AG04450 (cell line): ENCODE measurements at places on chromosomes 13 and 19. TPM values are rescaled to one million over a fixed set of nuclear protein-coding genes. Genes with fewer than 3 reads are reported as not detected.

GRCh38 chr19:55284405-55285058 lies 735 bp downstream of the BRSK1 start:
- DNase-seq = no peak

Gene CGB1
- not detected in 2 replicates for polyA plus RNA-seq

Gene C2CD4C
- polyA plus RNA-seq = 0.05 TPM in 1 of 2 replicates, not detected in the other

GRCh38 chr13:29530901-29531300 lies 64.6 kb downstream of the SLC7A1 start:
- DNase-seq = no peak

DNA sequence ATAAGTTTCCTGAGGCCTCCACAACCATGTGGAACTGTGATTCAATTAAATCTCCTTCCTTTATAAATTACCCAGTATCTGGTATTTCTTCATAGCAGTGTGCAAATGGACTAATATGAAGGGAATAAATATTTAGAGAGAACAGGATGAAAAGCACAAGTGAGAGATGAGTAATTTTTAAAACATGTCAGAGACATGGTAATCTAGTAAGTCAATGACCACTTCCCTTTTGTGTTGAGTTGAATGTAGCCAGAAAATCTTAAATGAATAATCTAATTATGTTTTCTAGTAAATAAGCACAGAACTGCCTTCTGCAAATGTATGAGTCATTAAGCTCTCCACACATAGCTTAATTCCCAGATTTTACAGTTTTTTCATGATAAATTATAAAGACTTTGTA lies 524.1 kb upstream of the SLITRK5 start:
- DNase-seq = no peak

Gene ERICH6B
- polyA plus RNA-seq = not detected in 2 replicates

DNA sequence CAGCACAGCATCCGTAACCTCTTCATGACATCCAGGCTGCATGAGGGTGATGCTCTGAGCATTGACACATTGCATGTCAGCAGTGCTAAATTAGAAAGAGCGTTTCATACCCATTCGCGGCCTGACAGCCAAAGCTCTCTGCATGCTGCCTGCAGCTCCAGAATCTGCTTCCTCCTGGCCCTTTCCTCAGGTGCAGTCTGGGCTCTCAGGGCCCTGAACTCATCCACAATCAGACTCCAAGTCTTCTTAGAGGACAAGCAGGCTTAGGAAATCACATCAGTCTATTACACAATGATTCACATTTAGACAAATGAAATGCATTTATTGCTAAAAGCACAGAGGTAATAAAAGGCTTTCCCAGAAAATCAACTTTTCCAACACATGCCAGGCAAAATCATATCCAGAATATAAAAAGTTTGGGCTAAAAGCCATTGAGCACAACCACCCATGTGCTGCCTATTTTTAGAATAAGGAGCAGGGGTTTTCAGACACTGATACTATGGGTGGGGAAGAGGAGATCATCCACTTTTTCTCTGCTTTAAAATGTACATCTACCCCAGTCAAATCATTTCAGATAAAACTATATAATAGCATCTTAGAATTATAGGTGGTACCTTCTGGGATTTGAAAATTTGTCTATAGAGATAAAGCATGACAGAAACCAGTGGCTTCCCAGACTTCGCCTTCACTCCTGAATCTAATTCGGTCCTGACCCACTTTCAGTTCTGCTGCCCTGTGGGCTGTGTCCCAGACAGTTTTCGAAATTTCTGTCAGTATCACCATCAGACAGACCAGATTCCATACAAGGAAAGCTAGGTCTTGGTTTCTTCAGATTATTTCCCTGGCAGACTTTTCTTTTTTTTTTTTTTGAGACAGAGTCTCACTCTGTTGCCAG lies 109.3 kb downstream of the COL4A2 start:
- no peak for DNase-seq

Gene ACTMAP
- 2.9 and 4.5 TPM in 2 replicates for polyA plus RNA-seq

GRCh38 chr13:39822437-39822836 lies 167.0 kb downstream of the COG6 start:
- DNase-seq = no peak

DNA sequence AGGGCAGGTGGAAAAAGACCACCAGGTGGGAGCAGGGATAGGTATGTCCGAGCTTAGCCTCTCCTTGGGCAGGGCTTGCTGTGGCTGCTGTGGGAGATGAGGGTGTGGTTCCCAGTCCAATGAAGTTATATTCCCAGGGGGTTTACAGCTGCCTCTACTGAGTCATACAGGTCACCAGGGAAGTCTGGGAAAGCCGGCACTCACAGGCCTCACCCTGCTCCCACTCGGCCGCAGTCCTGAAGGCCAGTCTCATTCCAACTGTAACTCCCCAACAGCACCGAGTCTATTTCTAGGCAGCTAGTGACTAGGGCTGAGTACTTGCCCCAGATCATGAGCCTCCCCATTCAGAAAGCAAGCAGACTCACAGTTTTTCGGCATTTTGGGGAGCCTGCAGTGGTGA lies 77.1 kb downstream of the FNDC3A start:
- no peak for DNase-seq

Gene F10
- 17.7 and 21.5 TPM in 2 replicates for polyA plus RNA-seq

GRCh38 chr19:44367024-44367423 lies 10.5 kb upstream of the ZNF112 start:
- no peak for DNase-seq

DNA sequence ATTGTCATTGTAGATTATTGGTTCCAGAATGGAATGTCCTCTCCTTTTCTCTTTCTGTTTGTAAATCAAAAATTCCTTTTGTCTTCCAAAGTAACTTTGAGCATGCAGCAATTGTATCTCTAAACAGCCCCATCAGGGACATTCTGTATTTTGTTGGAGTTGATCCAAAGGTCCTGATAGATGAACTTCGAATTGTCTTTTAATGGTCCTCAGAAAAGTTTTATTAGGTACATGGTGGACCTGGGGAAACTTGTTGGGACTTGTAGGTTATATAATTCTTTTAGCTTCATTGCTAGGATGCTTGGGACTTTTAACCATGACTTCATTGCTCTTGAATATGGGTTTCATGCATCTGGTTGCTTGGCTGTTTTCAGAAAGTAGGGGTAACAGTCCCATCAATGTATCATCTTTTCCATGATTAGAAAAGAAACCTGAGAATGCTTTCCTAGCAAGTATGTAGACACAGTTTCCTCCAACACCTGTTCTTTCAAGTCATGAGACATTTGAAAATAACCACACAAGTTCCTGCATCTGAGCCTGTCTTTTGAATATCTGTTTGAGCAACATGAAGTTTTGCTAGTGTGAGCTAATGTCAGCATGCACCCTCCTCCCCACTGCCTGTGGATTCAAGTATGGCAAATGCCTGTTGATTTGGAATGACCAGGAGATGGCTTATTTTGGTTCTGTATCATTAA lies 413.1 kb downstream of the KCNRG start:
- no peak for DNase-seq

DNA sequence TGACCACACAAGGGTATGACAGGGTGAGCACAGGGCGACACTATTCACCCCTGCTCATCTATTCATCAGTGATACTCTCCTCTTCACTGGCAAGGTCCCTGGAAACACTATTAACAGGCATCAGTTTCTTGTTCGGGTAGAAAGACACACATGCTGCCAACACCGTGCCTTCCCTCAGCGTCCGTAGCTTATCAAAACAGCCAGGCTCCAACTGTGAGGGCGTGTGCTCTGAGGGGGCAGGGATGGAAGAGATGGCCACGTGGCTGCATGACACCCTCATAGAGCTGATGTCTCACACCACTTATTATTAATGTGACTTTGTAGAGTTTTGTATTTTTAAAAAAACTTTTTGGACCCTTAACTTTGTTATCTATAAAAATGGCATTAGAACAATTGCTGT lies 160.3 kb downstream of the ITGBL1 start:
- no peak for DNase-seq

DNA sequence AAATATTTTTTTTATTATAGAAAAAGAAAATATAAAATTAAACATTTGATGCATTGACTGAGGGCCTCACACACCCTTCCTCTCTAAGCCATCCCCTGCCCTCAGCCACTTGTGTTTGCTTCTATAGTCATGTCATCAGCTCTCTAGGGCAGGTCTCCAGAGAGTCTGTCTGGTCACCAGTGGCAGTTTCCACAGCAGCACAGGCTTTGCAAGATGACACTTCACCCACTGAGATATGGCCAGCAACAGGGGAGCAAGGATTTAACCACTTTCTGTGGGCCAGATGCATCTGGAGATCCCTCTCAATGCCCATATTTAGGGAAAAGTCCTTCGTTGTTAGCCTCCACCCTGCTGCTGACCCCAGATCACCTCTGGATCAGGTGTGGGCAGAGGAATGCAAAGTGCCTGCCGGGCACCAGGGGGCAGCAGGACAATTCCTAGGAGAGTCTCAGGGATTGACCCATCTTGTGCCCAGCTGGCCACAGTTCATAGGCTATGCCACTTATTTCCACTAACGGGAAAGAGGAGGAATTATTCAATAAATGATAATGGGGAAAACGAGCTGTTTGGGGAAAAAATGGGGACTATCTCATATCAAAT lies 4.8 kb downstream of the ABCC4 start:
- no peak for DNase-seq

Gene RABAC1
- 149 and 215 TPM in 2 replicates for polyA plus RNA-seq

Gene FFAR1
- polyA plus RNA-seq = not detected in 2 replicates

Gene KCNK6
- polyA plus RNA-seq = 2.6 and 2.8 TPM in 2 replicates

DNA sequence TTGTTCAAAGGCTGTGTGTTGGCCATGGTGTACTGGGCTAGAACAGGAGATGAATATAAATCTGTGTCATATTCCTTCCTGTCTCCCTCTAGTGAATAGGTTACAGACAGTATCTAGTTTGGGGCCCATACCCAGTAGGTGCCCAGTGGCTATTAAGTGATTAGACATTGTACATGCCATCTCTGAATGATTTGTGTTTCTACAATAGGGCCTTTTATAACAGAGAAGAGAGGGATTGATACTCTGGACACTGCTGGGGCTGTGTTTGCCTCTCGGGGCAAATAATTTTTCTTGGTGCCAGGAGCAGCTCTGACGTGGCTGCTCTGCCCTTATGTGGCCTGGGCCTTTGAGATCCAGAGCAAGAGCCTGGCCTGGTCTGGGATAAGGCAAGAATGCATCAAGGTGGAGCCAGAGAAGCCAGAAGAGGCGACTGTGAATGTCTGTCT lies 403.1 kb downstream of the SPRY2 start:
- no peak for DNase-seq

GRCh38 chr19:41537789-41538188 lies 38.2 kb upstream of the CEACAM21 start:
- DNase-seq = no peak

DNA sequence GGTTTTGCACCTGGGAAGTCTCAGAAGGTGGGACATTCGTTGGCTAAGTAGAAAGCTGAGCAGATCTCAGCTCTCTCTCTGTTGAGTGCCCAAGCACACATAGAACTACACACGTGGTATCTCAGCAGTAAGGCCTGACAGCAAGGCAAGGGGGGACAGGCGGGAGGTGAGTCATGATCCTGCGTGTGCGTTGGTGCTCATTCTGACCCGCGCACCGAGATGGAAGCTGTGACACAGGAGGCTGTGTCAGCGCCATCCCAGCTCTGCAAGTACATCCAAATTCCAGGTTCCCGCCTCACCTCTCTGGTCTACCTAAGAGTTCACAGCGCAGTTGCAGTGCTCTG lies 135.7 kb downstream of the USP12 start:
- DNase-seq = no peak
